GM23248 (cell line): ENCODE measurements at places on chromosomes 13 and 19. TPM values are rescaled to one million over a fixed set of nuclear protein-coding genes. Genes with fewer than 3 reads are reported as not detected.

IGFL2 gene
- total RNA-seq = not detected in 2 replicates

ABHD8 gene
- 10.9 and 19.1 TPM in 2 replicates for total RNA-seq

KLK12 gene
- total RNA-seq = not detected in 2 replicates

ZNF329 gene
- 10.7 and 15.1 TPM in 2 replicates for total RNA-seq

IGFL1 gene
- total RNA-seq = not detected in 2 replicates

WDR87 gene
- not detected in 2 replicates for total RNA-seq

C5AR1 gene
- total RNA-seq = 0.51 TPM in 1 of 2 replicates, not detected in the other

DNA sequence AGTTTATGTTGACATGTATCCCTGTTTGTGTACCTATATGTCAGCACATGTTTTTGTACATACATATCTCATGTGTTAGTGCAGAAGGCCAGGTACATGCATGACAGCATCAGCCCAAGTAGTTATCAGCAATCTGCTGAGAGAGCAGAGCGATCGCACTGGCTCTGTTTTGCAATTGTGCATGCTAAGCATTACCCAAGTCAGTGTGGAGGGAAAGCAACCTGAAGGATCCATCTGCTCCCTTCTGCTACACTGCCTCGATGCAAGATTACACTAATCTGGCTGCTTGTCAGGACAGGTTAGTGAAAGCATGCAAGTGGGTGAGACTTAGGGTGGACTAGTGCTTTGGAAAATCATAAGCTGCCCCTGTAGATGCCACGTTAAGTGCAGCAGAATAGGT lies 211.8 kb downstream of the PCCA start:
- H3K27ac ChIP-seq = no peak overlapping the region
- H3K4me3 ChIP-seq = no peak overlapping the region
- no peaks in the 10 kb centered on the region for H3K27me3 ChIP-seq
- H3K4me1 ChIP-seq = no peaks in the 10 kb centered on the region

DNA sequence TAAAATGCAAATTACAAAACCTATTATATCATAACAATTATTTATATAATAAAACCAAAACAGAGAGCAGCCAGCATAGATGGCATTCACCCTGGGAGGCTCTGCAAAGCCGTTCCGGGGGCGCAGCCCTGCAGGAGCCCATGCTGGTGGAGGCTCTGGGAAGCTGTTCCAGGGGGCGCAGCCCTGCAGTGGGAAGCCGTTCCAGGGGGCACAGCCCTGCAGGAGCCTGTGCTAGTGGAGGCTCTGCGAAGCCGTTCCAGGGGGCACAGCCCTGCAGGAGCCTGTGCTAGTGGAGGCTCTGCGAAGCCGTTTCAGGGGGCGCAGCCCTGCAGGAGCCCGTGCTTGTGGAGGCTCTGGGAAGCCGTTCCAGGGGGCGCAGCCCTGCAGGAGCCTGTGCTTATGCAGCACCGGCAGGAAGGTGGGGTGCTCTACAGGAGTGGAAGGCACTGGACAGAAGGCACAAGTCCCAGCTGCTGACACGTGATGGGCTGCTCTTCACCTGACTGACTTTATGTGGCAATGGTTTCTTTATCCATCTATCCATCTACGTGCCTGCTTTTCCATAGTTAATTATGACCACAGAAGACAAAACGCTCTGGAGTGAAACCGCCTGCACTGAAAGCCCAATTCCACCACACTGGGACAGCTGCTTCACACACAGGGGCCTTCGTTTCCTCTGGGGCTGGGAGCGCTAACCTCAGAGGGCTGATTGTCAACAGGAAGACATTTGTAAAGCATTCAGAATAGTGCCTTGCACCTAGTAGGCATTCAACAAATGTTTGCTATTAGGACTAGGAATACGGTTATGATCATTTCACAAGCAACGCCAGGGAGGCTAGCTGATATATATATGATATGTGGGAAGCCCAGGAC lies 23.7 kb downstream of the PCID2 start:
- peaks cover 19% of the 10 kb centered on the region for H3K4me1 ChIP-seq
- DNase-seq = no peak
- no peak overlapping the region for H3K27ac ChIP-seq
- no peaks in the 10 kb centered on the region for H3K27me3 ChIP-seq
- H3K36me3 ChIP-seq = peaks cover 43% of the 10 kb centered on the region

GRCh38 chr13:105452895-105453294 lies 1082.6 kb downstream of the EFNB2 start:
- no peaks in the 10 kb centered on the region for H3K36me3 ChIP-seq
- H3K27ac ChIP-seq = no peak overlapping the region
- no peak for DNase-seq
- no peaks in the 10 kb centered on the region for H3K4me1 ChIP-seq
- H3K4me3 ChIP-seq = no peak overlapping the region

- DNase-seq = no peak
- no peaks in the 10 kb centered on the region for H3K27me3 ChIP-seq
- H3K27ac ChIP-seq = no peak overlapping the region
- no peak overlapping the region for H3K4me3 ChIP-seq
- H3K36me3 ChIP-seq = no peaks in the 10 kb centered on the region
Observed at GRCh38 chr13:71454509-71454908, 412.5 kb downstream of the DACH1 start.

- H3K27ac ChIP-seq = no peak overlapping the region
- peaks cover 21% of the 10 kb centered on the region for H3K4me1 ChIP-seq
- no peak overlapping the region for H3K4me3 ChIP-seq
- H3K36me3 ChIP-seq = no peaks in the 10 kb centered on the region
Observed at GRCh38 chr19:44582581-44583265, 30.6 kb upstream of the IGSF23 start.

GRCh38 chr19:39132344-39132969 lies 6.9 kb downstream of the PAK4 start:
- no peak overlapping the region for H3K4me3 ChIP-seq
- H3K4me1 ChIP-seq = peaks cover 6% of the 10 kb centered on the region
- H3K36me3 ChIP-seq = no peaks in the 10 kb centered on the region

GRCh38 chr13:27211771-27212364 lies 39.5 kb upstream of the RPL21 start:
- DNase-seq = peak; percentile 88
- H3K36me3 ChIP-seq = no peaks in the 10 kb centered on the region
- no peaks in the 10 kb centered on the region for H3K27me3 ChIP-seq
- peak overlapping the region; percentile 48 for H3K27ac ChIP-seq
- H3K4me1 ChIP-seq = peaks cover 8% of the 10 kb centered on the region
- no peak overlapping the region for H3K4me3 ChIP-seq

- H3K36me3 ChIP-seq = no peaks in the 10 kb centered on the region
- peaks cover 6% of the 10 kb centered on the region for H3K4me1 ChIP-seq
- DNase-seq = peak; percentile 59
- peak overlapping the region; percentile 92 for H3K4me3 ChIP-seq
- H3K27me3 ChIP-seq = no peaks in the 10 kb centered on the region
Observed at GRCh38 chr19:14073925-14074838, 1.6 kb downstream of the MISP3 start.

DNA sequence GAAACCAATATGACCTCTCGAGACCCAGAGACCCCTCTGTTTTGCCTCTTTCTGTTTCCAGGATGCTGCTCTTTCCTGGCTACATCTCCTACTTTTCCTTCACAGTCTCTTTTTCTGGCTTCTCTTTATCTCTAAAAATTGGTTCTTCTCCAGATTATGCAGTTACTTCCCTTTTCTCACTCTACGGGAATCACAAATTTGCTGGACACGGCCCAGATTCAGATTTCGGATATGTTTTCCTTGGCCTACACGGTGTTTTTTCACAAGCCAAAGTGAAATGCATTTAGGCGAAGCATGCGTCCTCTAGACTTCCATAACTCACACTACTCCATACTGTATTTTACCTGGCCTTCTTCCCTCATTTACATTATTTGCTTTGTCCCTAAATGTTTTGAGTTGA lies 214.7 kb upstream of the MIR17HG start:
- H3K4me1 ChIP-seq = no peaks in the 10 kb centered on the region
- DNase-seq = no peak
- no peak overlapping the region for H3K27ac ChIP-seq
- H3K36me3 ChIP-seq = no peaks in the 10 kb centered on the region

GRCh38 chr13:46114613-46115012 lies 9.8 kb upstream of the CPB2 start:
- H3K4me1 ChIP-seq = no peaks in the 10 kb centered on the region
- DNase-seq = no peak
- no peak overlapping the region for H3K4me3 ChIP-seq
- H3K27ac ChIP-seq = no peak overlapping the region
- no peaks in the 10 kb centered on the region; the same call in 1 of the 2 replicates for H3K27me3 ChIP-seq

DNA sequence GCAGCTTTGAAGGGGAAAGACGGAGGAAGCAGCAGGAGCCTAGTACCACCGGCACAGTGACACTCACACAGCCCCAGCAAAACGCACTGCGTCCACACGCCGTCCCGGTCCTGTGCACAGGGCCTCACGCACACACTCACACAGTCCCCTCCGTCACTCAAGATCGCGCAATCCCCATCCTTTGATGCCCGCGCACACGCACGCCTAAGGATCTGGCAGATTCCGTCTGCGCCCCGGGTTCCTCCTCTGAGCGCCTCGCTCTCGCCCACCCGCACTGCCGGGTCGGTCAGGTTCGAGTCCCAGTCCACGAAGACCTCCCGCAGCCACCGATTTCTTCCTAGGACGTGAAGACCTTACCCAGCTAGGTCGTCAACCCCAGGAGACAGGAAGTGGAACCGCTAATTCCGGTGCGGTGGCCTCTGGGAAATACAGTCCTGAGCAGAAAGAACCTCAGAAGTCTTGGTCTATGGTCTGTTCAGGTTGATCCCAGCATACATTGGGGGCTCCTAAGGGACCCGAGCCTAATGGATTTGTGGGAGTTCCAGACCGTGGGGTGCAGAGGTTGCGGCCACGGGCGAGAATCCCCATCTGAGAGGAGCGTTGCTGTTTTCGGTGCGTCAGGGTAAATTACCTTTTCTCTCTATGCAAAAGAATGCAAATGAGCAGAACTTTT lies at the start of gene ZNF780B:
ZNF780B (minus strand) TSS at position 400 of the 673 bp plus-strand sequence. CDS start 5,899 bp downstream, outside the sequence.
- peak within 1 kb of the TSS; percentile 54 for H3K27ac ChIP-seq
- no peaks in the 10 kb centered on the region for H3K36me3 ChIP-seq
- no peaks in the 10 kb centered on the region for H3K27me3 ChIP-seq

DNA sequence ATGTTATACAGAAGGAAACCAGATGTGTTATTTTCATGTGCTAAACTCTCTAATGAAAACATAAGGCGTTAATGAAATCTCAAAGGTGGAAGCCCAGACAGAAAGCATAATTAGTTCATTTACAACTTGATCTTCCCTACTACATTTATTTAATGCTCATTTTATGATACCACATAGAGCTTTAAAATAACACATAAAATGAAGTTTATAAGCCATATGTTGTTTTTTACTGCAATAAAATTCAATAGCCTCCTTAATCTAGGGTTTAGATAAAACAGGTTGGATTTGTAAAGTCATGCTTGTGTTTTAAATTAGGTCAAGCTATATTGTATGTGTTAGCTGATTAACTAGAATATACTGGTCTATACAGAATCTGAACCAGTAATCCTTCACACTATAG lies 81.2 kb downstream of the TNFRSF19 start:
- no peaks in the 10 kb centered on the region for H3K27me3 ChIP-seq
- H3K36me3 ChIP-seq = no peaks in the 10 kb centered on the region
- no peak overlapping the region for H3K27ac ChIP-seq
- DNase-seq = no peak
- H3K4me1 ChIP-seq = peaks cover 2% of the 10 kb centered on the region
- H3K4me3 ChIP-seq = no peak overlapping the region

GRCh38 chr19:18507727-18508440 lies 14.0 kb downstream of the ELL start:
- no peak overlapping the region for H3K4me3 ChIP-seq
- DNase-seq = no peak
- no peak overlapping the region for H3K27ac ChIP-seq
- H3K36me3 ChIP-seq = no peaks in the 10 kb centered on the region
- no peaks in the 10 kb centered on the region for H3K27me3 ChIP-seq

- no peak for DNase-seq
- H3K4me3 ChIP-seq = no peak overlapping the region
- no peaks in the 10 kb centered on the region for H3K36me3 ChIP-seq
- H3K27me3 ChIP-seq = no peaks in the 10 kb centered on the region
- no peak overlapping the region for H3K27ac ChIP-seq
- H3K4me1 ChIP-seq = no peaks in the 10 kb centered on the region
Observed at GRCh38 chr13:94143624-94144350, 335.7 kb downstream of the DCT start.

- peaks cover 7% of the 10 kb centered on the region for H3K4me1 ChIP-seq
- H3K36me3 ChIP-seq = no peaks in the 10 kb centered on the region; the same call in 1 of the 2 replicates
- H3K27ac ChIP-seq = no peak overlapping the region
- H3K4me3 ChIP-seq = no peak overlapping the region
Observed at GRCh38 chr13:113958373-113958772, 15.5 kb downstream of the C13orf46 start.

- no peak overlapping the region for H3K4me3 ChIP-seq
- peaks cover 5% of the 10 kb centered on the region; the same call in 1 of the 2 replicates for H3K4me1 ChIP-seq
- H3K27me3 ChIP-seq = no peaks in the 10 kb centered on the region
Observed at GRCh38 chr19:44939668-44940067, 2.4 kb upstream of the APOC4 start.

DNA sequence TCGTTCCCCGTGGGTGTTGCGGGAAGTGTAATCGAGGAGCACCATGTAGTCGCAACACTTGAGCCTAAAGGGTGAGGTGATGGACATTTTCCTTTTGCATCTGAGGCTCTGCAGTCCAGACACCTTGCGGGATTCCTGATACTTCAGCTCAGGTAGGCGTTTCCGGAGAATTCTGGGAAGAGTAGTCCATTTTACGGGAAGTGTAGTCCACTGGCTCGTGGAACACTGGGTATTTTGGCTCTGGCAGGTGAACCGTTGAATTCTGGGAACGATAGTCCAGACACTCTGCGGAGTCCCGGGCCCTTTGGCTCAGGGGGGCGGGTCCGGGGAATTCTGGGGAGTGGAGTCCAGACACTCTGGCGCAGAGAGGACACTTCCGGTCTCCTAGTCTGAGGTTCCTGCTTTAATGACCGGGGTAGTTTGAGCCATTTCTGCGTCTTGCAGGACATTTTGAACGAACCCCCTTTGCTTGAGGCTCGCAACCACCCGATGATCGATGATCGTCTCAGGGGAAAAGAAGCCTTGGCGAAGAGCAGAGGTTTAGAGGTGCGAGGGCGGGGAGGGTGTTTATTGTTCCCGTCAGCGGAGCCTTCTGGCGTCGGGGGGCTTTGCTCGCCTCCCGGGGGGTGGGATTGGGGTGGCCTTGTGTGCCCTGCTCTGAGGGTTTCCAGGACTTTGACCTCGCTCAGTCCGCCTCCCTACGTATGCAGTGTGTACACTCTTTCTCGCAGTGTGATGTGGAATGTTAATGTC lies at the start of gene ZNF223:
ZNF223 (plus strand) TSS at position 387 of the 753 bp plus-strand sequence. CDS start 3,141 bp downstream, outside the sequence.
- H3K4me1 ChIP-seq = peaks cover 12% of the 10 kb centered on the region; the same call in 1 of the 2 replicates
- H3K27me3 ChIP-seq = no peaks in the 10 kb centered on the region; the same call in 1 of the 2 replicates
- peak; percentile 96 for DNase-seq

- peaks cover 26% of the 10 kb centered on the region for H3K4me1 ChIP-seq
- no peaks in the 10 kb centered on the region for H3K27me3 ChIP-seq
- no peak overlapping the region for H3K4me3 ChIP-seq
- peak overlapping the region; percentile 88 for H3K27ac ChIP-seq
- H3K36me3 ChIP-seq = peaks cover 73% of the 10 kb centered on the region
Observed at GRCh38 chr19:41296433-41296871, 13.5 kb upstream of the CCDC97 start.
